Urinary bladder (tissue), 4 donors: ENCODE measurements at places on chromosomes 3 and 15. TPM values are rescaled to one million over a fixed set of nuclear protein-coding genes. Genes with fewer than 3 reads are reported as not detected.

DNA sequence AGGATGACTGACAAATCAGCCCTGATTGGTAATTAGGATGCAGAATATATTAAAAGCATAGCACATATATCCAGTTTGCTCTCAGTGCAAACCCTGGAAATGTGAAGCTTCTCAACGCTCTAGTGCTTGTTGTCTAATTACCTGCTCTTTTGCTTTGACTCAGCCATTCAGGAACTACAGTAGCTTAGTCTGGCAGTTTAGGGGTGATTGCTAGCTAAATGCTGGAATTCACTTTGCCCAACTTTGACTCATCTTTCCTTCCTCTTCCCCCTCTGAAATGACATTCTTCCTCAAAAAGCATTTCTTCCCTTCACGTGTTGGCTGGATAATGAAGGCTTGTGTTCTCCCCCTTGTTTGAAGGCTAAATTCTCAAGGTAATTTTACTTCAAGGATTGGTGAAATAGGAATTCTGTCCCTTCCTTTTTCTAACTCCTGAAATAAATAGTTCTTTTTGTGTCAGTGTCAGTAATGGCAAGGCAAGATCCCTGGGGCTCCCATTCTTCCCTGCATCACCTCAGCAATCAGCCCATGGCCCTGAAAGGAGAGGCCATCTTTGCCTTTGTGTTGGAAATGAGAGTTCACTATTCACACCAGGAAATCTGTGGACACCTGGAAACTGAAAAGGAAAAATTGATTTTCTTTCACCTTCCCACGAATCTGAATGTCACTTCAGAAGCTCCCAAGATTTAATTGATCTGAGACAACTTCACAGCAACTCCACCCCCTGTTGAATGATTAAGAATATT lies 103.6 kb downstream of the ECT2 start:
- no peak for DNase-seq

LRRFIP2 gene
- polyA plus RNA-seq = 30.0 TPM

DNASE1L3 gene
- 5.4 TPM for polyA plus RNA-seq

DNA sequence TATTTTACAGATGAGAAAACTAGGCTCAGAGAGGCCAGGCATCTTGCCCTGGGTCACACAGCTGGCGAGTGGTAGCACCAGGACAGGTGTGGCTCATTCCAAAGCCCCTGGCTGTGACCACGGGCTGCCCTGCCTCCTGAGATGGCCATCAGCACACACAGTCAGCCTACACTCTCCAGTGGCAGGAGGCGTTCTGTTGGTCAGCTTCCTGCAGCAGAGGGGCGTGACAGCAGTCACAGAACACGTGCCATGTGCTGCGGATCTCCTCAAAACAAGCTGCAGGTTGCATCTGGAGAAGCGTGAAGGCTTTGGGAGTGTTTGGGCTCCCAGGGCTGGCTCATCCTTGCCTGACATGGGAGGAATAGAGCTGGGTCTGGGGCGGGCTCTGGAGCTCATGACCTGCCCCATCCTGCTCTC lies 43.5 kb upstream of the MAGEF1 start:
- DNase-seq = no peak

DNA sequence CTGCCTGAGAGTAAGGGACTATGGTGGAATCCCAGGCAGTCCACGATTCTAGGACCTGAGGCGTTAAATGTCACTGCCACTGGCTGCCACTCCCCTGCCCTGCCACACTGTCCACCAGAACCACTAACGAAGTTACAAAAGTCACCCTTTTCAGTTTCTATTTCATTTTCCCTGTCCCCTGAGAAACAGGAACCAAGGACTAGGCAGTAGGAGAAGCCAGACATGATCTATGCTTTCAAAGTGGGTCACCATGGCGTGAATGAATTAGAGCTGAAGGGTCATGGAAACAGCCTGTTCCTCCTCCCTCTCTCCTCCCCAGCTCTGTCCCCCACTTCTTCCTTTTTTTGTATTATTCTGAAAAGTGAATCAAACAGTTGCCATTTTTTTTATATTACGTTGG lies 9.1 kb upstream of the ADPRH start:
- no peak for DNase-seq

PROS1 gene
- polyA plus RNA-seq = 43.6 TPM

ACTC1 gene
- polyA plus RNA-seq = 1,546 TPM
